ENCODE measurements at places on chromosomes 6 and 20.

DNA sequence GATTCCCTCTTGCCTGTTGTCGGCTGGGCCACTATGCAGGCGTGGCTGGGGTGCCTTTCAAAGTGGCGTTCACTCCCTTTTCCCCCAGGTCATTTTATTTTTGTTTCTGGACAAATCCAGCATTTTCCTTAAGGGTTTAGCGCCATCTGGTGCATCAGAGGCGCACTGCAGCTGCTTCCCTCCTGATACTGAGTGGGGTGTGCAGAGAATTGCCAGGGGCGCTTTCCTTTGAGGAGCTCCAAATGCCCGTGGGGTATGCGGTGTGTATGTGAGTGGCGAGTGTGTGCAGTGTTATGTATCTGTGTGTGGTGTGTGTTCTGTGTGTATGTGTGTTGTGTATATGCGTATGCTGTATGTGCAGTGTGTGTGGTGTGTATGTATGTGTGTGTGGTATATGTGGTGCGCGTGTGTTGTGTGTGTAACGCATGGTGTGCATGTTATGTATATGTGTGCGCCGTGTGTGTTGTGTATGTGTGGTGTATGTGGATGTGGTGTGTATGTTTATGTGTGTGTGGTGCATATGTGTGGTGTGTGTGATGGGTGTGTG lies 100.1 kb upstream of the AGPAT4 start:
- DNase-seq = no peak

GRCh38 chr6:14903176-14904038 lies 342.5 kb upstream of the JARID2 start:
- DNase-seq = no peak

- peak; percentile 68 for DNase-seq
These were observed 165.2 kb upstream of the AGPAT4 start for GRCh38 chr6:161439093-161439492.

DNA sequence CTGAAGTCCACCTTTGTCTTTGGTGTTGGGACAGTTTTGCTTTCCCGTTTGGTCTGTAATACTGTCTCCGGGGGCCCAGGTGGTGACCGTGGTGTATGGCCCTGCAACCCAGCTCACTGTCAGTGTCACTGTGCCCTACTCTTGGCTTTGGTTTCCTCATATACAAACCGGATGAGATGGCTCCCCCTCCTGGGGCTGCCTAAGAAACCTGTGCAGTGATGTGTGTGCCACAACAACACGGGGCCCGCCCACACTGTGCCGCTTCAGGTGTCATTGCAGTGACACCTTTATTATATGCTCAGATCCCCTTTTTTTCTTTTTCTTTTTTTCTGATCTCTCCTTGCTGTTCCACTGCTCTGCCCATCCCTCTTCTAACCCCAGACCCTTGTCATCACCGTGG lies 73.9 kb downstream of the RAMACL start:
- DNase-seq = no peak

- peak; percentile 75 for DNase-seq
These were observed 287.4 kb downstream of the CD109 start for GRCh38 chr6:73983367-73983766.

GRCh38 chr6:161954699-161955276 lies 680.9 kb upstream of the AGPAT4 start:
- no peak for DNase-seq

- no peak for DNase-seq
These were observed 299.2 kb downstream of the UBE3D start for GRCh38 chr6:82766476-82766875.

DNA sequence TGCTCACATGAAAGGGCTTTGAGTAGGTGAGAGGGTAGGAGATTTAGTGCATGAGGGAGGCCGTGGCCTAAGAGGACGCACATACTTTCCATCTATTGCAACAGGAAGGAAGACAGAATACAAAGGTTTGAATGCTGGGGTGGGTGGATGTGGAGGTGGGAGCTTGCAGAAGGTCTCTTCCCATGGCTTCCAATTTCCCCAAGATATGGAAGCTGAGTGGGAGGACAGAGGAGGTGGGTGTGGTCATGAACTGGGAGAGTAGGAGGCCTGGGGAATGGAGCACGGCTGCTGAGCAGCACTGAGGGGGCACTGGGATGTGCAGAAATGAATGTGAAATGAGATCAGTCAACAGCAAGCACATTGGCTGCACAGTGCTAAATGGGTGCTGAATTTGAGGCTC lies 70.3 kb downstream of the SCML4 start:
- DNase-seq = no peak

GRCh38 chr6:119938752-119939151 lies 589.2 kb upstream of the MAN1A1 start:
- DNase-seq = no peak

GRCh38 chr20:43836790-43837189 lies 77.9 kb upstream of the TOX2 start:
- DNase-seq = no peak

- peak; percentile 8 for DNase-seq
These were observed 3.7 kb upstream of the SYNDIG1 start for GRCh38 chr20:24465730-24466129.

- DNase-seq = no peak
These were observed 40.7 kb downstream of the PRR18 start for GRCh38 chr6:166267526-166267925.

DNA sequence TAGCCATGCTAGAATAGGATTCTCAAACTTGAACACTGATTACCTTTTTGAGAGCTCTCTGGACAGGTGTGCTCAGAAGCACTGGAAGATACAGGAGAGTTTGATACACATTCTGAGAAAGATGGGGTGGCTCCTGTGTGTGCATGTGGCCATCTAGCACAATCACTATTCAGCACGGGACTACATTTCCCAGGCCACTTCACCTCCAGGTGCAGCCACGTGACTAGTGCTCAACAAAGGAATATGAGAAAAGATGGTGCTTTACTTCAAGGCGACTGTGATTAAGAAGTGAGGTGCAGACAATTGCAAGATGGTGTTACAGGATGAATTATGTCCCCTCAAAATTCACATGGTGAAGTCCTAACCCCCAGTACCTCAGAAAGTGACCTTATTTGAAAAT lies 103.8 kb downstream of the BACH2 start:
- DNase-seq = no peak

DNA sequence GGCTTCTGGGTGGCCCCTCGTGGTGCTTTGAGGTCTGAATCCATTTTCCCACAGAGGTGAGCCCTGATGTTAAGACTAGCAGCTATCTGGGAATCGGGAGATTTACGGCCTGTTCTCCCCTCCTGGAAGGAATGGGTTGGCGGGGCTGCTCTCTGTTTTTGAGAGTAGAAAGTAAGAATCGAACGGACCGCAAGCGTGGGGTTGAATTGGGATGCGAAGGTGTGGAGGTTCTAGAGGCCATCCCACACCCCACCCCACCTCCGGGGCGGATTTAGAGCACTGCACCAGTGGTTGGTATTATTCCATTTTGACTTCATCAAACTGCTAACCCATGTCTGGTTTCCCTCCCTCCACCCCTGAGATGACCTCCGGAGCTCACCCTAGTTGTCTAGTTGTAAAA lies 11.5 kb downstream of the PYGB start:
- DNase-seq = no peak

DNA sequence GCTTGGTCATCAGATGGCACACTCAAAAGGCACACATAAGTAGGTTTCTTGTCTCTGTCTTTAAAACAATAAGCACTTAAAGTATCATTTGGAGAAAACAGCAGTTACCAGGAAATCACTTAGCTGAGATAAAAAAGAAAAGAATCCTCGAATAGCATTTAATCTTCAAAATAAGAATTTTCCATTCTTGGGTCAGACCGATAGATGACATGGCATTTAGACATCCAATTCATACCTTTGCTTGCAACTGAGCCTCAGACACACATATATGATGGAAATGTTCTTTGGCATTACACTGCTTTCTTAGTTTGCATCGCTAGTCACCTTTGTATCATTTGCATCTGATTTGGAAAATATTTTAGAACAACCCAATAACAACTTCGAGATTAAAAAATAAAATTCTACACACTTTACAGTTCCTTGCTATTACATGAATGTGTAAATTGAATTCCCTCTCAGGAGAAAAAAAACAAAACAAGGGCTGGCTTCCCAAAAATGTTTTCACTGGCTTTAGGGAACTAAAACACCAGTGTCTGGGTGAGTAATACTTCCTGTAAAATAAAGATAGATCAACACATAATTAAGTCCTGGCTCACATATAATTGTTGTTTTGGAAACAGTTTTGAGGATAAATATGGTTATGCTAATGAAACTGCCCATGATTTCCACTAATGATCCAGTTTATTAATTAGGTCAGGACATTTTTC lies 1.3 kb upstream of the RNF217 start:
- no peak for DNase-seq

GRCh38 chr6:24513602-24514001 lies 18.8 kb downstream of the ALDH5A1 start:
- no peak for DNase-seq

DNA sequence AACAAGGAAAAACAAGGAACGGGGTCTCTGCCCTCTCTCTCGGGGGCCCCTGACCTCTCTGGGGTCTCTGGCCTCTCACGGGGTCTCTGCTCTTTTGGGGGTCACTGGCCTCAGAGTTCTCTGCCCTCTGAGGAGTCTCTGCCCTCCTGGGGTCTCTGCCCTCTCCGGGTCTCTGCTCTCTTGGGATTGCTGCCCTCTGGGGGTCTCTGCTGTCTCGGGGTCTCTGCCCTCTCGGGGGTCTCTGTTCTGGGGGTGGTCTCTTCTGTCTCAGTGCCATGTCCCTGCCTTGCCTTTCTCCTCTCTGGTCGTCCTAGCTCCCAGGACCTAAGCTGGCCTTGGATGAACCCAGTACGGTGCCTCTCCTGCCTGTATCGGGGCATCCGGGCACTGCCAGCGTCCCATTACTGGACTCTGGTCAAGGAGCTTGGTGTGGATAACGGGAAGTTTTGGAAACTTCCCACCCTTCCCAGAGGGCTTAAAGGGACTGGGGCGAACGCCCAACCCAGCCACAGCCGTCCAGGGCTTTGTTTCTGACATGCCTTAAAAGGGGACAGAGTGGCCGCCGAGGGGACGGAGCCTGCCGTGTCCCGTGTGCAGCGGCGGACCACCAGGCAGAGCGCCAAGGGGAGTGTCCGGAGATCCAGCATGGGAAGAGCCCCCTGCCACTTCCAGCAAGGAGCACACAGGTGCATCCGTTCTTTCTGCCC lies 24.7 kb upstream of the MRGBP start:
- no peak for DNase-seq

DNA sequence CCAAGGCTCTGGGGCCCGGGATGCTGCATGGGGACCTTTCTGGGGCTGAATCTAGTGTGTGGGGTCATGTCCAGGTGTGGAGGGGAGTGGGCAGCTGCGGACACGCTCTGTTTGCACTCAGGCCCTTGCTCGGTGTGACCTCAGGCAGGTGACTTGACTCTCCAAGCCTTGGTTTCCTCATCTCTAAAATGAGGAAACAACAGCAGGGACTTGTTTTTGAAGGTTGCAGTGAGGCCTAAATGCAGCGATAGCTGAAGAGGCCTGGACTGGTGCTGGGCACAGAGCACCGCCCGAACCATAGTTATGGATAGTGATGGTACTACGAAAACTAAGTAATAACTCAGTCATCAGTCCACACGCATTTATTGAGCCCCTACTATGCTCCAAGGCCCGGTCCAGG lies 91.8 kb downstream of the NOL4L start:
- no peak for DNase-seq

DNA sequence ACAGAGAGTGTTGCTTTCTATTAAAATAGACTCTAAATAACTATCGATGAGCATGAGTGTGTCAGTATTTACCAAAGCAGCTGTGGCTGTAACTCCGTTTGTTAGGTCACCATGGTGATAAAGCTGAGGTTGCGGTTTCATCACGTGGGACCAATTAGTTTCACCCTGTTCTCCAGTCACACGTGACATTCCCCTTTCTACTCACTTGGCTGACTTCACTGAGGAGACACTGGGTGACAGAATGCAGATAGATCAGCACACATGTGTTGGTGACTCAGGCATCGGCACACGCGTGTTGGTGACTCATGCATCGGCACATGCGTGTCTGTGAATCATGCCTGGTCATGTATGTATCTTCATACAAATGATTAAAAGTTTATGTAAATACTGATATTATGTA lies 285.4 kb downstream of the THBS2 start:
- peak; percentile 92 for DNase-seq

Measured in fibroblast of skin of left biceps (primary cell).